NCI-H1105 (cell line): ENCODE measurements at places on chromosomes 5 and 9.

DNA sequence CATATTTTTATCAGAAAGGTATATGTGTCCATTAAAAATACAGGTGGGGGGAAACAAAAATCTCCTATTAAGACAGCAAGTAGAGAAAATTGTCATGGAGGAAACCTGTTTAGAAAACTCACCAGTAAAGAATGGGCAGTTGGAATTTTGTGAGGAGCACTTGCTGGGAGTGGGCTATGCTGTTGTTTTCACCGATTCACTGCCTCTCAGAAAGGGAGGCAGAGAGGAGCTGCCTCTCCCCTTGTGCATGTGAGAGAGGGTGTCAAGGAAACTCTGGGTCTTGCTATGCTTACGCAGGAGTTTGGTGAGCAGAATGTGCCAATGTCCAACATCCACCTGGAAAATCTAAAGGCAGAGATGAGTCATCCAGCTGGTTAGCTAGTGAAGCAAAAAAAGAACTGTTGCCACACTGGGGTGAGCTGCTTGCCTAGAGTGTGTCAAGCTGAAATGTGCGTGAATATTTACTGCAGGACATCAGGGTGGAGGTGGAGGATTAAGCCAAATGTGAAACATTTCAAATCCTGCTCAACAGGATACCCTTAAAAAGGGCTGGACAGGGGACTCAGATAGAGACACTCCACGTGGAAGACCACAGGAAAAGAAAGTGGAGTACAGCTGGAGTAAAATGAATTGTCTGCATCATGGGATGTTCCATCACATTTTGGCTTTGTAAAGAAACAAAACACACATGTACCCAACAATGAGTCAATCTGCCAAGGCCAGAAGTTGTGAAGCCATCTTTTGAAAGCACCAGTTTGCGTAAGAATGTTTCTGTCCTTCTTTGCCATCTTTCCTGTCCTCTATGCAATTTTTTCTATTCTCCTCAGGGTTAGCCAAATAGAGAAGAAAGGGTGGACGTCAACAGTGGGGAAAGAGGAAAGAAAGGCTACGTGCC, 449.7 kb upstream of the MPDZ start:
- DNase-seq: no peak

- DNase-seq: no peak
These were observed 5.1 kb downstream of the DBN1 start for GRCh38 chr5:177468329-177468684.

DNA sequence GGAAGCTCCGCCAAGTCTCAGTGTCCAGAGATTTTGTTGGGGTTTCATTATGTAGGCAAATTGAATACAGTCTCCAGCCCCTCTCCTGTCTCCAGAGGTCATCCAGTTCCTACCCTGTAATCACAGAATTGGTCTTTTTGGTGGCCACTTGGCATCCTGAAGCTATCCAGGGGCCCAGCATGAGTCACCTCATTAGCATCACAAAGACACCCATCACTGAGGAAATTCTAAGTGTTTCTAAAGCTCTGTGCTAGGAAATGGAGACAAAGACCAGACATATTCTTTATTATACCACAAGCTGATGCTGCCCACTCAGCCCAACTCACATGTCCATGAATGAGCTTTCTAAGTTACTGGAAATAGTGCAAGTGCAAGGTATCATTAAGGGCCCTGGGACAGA, 229.9 kb downstream of the DOCK8 start:
- no peak for DNase-seq

DNA sequence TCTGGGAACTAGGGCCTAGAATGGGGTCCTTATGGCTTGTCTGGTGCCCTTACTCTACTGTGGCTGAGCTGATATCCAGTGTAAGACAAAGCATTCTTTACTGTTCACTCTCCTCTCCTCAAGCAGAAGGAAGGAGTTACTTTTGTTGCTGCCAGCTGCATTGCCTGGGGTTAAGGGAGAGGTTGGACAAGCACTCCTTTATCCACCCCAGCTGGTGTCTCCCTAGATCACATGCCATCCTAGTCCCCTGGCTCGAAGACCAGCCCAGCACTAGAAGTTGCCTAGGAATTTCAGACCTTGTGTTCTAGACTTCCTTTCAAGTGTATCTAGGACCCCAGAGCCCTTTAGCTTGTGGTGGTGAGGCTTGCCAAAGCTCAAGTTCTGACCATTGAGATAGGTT, 1051.5 kb upstream of the C9orf72 start:
- DNase-seq: no peak

DNA sequence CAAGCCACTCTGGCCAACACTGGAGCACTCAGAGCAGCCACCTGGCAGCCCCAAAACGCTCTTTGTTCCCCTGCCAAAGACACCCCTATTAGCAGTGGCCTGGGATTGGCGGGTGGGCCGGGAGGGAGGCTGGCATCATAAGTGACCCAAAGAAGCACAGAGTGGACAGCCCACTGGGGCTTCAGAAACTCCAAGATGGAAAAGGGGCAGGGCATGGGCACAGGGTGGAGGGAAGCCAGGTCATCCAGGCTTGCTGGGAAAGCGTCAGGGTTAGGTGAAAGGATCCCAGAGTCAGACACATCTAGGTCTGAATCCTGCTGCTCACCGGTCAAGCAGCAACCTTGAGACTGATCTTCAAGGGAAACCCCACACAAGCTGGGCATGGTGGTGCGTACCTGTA, 14.8 kb downstream of the EEIG1 start:
- no peak for DNase-seq

DNA sequence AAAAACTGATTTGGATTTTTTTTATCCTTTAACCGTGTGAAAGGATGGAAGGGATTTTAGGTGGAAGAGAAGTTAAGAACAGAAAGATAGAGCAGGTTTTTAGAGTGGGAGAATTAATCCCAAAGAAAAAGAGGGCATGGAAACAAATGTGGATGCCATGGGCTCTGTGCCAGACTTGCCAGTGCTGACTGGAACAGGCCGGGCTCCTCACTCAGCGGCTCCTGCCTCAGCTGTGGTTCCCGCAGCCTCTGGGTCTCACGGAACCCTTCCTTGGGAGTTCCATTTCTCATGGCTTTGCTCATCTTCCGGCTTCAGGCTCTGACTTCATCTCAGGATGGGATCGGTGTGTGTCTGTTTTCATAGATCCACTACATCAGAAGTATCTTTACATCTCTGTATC, 30.4 kb upstream of the SLC2A8 start:
- DNase-seq: no peak

DNA sequence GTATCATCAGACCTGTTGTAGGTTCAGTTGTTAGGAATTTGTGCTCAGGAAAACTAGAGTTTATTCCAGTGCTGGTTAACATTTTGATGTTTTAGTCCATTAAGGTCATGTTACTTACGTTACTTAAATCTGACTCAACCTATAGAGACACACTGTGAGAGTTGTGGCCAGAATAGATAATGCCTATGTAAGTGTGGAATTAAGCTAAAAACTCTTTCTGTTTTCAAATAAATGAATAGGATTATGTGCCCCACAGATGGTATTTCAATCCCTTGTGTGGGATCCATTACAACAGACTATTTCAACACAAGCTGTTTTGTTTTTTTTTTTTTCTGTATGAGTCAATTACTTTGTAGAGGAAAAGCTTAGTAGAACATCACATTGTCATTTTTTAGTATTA, 68.1 kb downstream of the MEGF10 start:
- DNase-seq: no peak

DNA sequence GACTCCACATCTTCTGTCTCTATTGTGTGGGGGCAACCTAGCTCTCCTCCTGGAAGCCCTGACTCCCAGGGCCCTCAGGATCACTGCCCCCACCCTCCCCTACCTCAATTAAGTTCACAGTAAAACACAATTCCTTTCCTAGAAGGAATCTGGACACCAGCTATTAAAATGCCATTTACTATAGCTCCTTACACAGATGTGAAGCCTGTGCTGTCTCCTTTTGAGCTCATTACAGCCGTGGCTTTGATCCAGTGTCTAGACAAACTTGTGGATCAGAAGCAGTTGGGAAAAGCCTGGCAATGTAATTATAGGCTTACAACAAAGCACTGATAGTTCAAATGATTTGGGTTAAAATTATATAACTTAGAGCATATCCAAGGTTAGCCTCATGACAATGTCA, 107.0 kb upstream of the SMIM23 start:
- no peak for DNase-seq

DNA sequence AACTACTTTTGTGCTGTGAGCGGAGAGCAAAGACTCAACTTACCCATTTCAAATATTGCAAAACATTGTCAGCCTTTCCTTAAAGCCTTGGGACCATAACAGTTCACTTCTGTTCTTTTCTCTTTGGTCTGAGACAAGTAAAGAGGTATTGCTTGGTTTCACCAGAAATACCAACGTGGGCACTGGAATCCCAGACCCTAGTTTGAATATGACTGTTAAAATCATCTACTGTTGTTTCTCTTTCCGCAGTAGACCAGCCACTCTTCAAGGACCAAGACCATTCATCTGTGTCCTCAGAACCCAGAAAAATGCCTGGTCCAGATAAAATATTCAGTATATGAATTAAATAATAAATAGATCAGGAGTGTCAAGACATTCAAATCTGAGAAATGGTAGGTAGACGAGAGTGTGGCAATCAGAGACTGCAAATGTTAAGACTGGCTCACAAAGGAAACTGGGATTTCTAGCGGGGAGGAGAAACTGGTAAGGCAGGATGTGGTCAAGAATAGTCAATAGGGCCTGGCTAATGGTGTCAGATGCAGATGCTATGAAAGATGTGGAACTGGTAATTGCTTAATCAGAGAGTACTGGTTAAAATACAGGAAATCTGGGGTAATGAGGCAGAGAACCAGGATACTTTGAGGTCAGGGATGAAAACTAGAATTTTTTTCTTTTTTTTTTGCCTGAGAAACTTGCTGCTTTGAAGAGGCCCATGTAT, 82.1 kb upstream of the IL33 start:
- DNase-seq: no peak

GRCh38 chr5:135576075-135576599, 2.7 kb downstream of the CXCL14 start:
- no peak for DNase-seq
